Stimulated activated CD4-positive, alpha-beta T cell treated with anti-CD3 and anti-CD28 coated beads, Interleukin-1b, Interleukin-23, amount 100 ng/mL, for 48 hours (primary cell): ENCODE measurements at places on chromosomes 16 and 17.

DNA sequence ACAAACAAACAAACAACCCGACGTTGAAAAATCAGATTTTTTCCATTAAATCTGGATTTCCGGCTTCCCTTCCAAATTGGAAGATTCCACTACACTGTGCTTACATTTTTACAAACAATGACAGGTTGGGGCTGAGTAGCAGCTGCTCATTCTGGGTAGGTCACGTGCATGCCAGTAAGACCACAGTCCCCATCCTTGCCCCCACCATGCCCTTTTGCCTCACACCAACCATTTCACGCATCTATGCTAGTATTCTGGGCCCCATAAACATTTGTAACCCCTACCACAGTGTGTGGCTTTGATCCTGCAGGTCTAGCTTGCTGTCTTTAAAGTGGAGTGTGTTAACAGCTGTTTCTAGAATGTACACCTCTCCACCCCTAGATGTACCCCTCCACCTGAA is 366.1 kb downstream of the XYLT1 start:
- DNase-seq, result no peak

GRCh38 chr16:6694636-6695035 is 638.0 kb upstream of the RBFOX1 start:
- no peak for DNase-seq

DNA sequence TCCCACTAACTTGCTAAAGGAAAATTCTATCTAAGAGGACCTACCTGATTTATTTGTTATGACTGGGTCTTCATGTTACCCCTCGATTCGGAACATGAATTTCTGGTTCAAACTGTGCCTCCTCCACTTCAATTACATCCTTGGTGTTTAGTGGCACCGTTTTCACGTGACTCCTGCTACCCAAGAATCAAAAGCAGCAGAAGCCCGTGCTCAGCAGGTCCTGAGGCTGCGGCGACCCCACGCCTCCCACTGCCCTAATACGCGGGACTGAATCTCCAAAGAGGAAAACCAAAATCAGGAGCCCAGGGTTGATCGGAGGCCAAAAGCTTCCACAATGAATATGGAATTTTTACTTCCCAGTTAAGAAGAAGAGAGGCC is 94.0 kb upstream of the METRNL start:
- no peak for DNase-seq

GRCh38 chr17:47201166-47201565 is 8.0 kb upstream of the MYL4 start:
- DNase-seq, result no peak

DNA sequence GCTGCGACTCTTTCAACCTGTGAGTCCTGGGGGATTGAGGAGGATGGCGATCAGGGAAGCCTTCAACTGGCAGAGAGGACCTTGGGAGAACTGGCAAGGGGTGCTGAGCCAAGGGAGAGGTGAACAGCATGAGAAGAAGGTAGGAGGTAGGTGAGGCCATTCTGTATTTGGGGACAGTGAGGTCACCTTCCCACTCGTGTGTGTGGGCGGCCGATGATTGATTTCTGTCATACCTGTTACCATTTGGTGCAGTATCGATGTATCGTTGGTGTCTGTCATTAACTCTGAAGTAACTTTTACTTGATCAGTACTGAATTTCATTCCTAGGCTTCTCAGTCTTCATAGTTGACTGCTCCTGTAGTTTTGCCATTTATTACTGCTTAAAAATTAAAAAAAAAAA is 3.8 kb downstream of the ARSG start:
- peak; percentile 58 for DNase-seq

- DNase-seq, result peak; percentile 75
Observed at GRCh38 chr17:78421534-78422266, 43.3 kb downstream of the PGS1 start.

DNA sequence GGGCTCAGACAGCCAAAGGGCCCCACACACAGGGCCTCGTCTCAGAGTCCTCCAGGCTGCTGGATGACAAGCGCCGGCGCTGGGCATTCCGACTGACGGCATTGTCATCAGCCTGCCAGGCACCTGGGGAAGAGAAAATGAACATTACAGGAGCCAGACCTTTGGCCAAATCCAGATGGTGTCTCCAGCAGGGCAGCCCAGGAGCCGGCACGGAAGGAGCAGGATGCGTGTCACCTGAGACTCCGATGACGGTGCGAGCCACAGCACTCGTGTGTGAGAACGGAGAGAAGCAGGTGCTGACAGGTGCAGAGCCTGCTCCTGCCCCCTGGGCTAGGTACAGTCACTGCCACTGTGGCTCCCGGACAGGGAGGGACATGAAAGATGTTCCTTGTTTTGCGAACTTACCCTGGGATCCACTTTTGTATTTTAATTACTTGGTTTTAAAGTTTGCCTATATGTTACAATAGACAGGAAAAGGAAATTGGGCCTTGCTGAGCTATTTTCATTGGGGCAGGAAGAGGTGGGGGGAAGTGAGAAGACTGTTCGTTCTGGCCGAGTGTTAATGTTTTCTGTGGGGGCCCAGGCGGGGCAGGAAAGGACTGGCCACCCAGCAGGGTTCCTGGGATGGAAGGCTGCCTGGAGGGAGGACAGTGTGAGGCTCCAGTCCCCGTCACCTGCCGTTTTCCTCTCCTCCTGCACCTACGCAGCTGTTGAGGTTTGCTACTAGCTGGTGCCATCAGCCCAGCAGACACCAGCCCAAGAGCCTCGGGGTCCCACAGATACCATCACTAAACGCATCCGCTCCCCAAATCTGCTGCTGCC is 4.4 kb upstream of the FOXJ1 start:
- DNase-seq, result peak; percentile 47

- DNase-seq, result peak; percentile 47
Observed at GRCh38 chr16:81688182-81688581, 90.9 kb upstream of the PLCG2 start.

- no peak for DNase-seq
Observed at GRCh38 chr17:70517816-70518215, 348.5 kb downstream of the KCNJ2 start.

DNA sequence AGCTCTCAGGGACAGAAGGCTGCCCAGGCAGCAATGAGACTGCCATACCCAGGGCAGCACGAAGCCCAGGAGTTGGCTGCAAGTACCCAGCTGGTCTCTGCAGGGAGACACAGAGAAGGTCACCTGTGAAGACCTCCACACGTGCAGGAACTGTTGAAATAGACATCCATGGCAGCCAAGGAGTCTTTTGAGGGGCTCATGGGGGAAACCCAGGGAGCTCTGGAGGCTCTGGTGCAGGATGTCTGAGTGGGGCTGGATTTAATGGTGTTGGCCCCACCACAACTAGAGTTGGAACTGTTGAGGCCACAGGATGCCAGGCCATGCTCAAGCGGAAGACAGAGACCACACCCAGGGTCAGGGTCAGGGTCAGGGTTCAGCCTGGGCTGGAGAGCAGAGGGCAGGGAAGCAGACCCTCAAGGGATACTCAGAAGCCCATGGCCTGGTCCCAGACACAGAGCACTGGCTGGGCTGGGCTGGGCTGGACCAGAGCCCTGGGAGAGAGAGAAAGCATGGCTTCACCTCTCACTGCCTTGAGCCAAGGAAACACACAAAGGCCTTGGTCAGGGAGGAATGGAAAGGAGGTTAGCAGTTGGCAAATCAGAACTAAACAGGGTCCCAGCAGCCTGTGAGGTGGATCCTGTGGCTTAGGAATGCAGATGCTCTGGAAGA is 21.4 kb downstream of the PITPNM3 start:
- no peak for DNase-seq

DNA sequence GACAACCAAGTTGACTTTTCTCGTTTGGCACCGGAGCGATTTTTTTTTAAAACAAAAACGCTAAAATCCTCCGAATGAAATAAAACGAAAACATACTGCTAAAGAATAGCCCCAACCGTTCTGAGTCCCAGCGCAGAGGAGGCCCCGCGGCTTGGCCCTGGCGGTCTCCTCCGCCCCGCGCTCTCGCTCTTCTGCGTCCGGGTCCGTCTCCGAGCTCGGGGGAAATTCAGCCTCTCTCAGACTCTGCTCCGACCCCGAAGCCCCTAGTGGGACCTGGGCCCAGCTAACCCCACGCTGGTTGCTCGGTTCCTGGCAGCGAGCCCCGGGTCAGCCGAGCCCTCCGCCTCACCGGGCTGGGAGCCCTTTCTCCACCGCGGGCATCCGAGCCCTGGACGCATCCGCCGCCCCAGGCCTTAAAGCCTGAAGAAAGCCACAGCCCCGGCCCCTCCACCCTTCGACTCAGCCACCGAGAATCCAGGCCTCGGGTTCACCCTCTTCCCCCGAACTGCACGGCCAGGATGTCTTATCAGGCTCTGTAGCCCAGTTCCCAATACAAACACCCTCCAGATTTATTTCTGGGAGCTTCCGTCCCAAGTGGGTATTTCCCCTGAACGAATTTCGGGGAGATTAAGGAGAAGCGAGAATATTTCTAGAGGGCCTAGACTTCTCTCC is 1.2 kb downstream of the TBX2 start:
- DNase-seq, result no peak

DNA sequence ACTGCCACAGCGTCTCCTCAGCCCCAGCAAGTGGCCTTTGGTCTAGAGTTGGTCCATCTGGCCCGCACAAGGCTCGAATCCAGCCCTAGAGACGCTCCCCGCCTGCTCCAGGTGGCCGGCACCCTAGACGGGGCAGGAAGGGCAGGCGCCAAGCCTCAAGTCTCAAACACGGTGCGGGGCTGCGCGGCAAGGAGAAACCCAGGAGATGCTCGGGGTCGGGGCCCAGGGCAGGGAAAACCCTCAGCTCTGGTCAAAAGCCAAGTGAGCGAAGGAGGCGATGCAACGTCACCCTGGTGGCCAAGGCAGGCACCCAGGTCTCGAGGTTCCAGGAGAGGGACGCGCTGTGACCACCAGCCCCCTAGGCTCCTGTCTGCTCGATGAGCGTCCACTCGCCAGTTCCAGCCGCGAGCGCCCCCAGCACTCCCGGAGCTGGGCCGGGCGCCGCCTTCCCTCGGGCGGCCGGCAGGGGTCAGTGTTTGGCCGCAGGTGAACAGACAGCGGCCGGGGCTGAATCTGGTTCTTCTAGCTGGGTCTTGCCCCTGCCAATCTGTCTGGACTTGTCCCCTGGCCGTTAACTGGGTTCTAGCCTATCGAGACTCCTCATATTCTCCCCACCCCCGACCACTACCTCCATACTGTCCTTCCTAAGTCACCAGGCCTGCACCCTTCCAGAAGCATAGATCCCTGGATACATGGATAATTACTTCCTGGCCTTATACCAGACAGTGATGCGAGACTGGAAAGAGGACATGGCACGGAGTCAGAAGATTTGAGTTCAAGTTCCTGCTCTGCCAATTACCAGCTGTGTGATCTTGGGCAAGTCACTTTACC is 44.0 kb downstream of the PRAC1 start:
- DNase-seq, result peak; percentile 63

- peak; percentile 66 for DNase-seq
Observed at GRCh38 chr16:3444032-3444388, 530 bp downstream of the NAA60 start.

GRCh38 chr16:75116081-75116910 is at the start of gene LDHD:
LDHD (minus strand) TSS chr16:75116780; CDS start chr16:75116720, 60 bp downstream.
- no peak for DNase-seq

DNA sequence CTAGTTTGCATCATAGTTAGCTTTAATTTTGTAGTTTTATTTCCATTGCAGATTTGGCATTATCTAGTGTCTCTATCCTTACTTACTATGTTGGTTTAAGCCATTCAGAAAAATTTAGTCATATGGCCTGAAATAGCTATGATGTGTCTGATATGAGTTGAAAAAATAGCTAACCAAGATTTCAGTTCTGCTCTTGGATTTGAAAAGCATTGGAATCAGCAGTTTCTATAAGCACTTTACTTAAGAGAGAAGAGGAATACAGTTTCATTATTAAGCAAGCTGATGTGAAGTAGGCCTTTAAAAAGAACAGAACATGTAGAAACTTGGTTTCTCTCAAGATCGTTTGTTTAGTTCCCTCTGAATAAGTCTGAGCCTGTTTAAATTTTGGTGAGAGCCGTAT is 25.9 kb downstream of the LPCAT2 start:
- DNase-seq, result no peak

GRCh38 chr17:45848868-45849535 is 4.3 kb downstream of the SPPL2C start:
- DNase-seq, result no peak

DNA sequence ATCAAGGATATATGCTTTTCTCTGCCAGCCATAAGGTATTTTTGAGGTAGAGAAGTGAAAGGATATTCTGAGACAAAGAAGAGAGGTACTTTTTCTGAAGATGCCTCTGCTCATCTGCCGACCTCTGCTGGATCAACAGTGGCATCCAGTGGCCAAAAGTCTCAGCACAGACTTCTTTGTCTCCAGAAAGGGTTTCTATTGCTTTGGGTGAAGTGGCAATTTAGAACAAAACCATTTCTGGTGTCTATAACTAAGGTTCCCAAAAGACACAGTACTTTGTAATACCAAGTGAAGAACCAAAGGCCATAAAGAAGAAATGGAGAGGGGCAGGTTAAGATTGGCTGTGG is 155.2 kb upstream of the C17orf78 start:
- DNase-seq, result no peak

- peak; percentile 73 for DNase-seq
Observed at GRCh38 chr17:7213895-7214299, 5.7 kb downstream of the DLG4 start.
